ENCODE measurements at places on chromosomes 12 and 14.

- no peak for DNase-seq
Observed at GRCh38 chr14:65991104-65991503, 495.1 kb upstream of the CCDC196 start.

- DNase-seq, result no peak
Observed at GRCh38 chr14:64450255-64450654, 15.0 kb upstream of the AKAP5 start.

DNA sequence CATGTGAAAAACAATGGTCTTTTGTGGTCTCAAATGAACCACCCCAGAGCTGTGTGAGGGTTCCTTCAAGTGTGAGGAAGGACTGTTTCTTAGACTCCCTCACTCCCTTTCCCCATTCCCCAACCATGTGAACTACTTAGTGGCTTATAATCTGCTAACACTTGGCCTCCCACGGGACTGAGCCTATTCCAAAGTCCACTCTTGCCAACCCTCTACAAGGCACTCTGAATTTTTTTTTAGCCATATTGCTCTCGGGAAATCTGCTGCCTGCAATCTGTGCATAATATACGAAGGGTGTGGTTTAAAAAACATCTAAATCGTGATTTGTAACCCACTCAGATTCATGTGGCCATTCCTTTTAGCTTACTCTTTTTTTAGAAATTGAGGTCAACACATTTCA, 2.6 kb downstream of the SVOP start:
- no peak for DNase-seq

DNA sequence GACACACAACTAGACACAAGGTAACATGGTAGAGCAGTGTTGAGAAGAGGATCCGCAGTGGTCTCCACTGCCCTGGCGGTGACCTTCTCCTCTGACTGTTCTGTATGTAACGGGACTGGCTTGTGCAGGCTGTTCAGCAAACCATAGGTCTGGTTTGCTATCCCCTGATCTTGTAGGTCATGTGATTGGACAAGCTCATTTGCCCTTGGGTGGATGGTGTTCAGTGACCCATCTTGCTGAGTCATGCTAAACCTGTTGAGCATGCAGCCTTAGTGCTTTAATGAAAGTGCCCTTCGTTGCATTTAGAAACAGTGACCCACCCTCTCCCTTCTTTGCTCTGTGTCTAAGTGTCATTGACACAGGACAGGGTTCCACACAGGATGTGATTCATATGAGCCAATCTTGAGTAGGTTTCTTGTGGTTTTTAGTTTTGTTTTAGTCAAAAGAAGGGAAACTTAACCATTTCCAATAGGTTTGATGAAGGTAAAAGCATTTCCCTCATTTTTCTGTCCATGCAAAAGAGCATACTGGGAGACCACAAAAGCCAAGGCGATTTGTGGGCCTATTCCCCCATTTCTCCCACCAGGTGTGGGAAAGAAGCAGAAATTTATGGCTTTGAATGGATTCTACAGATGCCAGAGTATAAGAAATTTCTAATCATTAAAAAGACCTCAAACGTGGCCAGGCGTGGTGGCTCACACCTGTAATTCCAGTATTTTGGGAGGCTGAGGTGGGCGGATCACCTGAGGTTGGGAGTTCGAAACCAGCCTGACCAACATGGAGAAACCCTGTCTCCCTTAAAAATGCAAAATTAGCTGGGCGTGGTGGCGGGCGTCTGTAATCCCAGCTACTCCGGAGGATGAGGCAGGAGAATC, 32.6 kb upstream of the HIF1A start:
- DNase-seq, result peak; percentile 96

- no peak for DNase-seq
Observed at GRCh38 chr12:45363903-45364302, 148.0 kb downstream of the ANO6 start.

DNA sequence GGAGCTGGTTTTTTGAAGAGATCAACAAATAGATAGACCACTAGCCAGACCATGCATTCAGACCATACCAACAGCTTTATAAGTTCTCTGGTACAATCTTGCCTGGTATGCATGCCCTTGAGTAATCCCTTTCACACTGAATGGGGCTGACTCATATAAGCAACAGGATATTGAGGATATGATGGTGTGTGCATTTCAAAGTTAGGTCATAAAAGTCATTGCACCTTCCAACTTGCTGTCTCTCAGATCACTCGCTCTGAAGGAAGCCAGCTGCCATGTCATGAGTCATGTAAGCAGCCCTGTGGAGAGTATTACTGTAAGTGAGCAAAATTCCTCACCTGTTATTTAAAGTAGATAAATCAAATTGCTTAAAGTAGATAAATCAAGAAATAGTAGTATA, 45.0 kb upstream of the OR6J1 start:
- DNase-seq, result peak; percentile 65

- no peak for DNase-seq
Observed at GRCh38 chr12:47020211-47020821, 59.1 kb upstream of the PCED1B start.

DNA sequence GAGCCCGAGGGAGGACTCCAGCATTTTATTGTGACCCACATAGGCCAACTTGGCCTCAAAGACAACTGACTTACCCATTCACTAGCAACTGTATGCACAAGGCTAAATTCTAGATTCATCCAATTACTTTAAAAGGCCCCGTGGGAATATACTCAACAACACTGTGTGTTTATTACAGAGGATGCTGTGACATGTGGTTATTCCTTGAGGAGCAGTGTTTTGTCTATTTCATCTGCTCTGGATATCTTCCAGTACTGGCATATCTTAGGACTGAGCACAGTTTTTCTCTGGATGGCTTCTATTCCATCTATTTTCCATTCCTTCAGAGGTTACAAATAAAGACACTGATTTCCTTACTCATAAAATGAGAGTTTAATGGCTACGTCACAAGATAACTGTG, 87.2 kb upstream of the KRAS start:
- no peak for DNase-seq

GRCh38 chr12:89862511-89863445, 154.1 kb upstream of the ATP2B1 start:
- DNase-seq, result peak; percentile 79

DNA sequence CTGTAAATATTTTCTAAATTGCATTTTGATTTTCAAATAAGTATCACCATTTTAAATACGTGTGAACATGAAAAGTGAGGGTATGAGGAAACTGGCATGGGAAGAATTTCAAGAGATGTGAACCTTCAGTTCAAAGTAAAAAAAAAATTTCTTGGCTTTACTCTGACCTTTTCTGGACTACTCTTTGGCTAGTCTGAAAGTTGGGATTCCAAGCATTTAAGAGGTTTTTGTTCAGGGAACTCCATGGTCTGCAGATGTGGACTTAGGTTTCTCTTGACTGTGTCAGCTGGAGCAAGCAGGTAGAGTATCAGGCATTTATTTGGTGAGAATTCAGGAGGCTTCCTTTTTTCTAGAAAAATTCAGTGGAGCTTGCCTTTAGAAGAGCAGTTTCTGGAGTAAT, 311.6 kb downstream of the LRIG3 start:
- no peak for DNase-seq

GRCh38 chr14:76465664-76466063, 89.7 kb downstream of the ESRRB start:
- DNase-seq, result no peak

DNA sequence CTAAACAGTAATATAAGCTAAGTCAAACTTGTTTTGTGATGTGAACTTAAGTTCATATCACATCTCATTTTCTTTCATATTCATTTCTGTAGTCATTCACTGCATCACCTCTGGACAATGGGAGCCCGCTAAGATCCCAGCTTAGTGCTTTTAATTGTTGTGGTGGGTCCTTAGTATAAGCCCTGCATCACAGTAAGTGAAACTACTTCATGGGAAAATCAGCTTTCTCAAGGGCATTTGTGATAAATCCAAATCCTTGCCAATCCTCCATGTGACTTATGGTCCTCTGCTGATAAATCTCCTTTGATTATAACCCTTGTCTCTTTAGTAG, 98.3 kb downstream of the PLEKHA5 start:
- no peak for DNase-seq

GRCh38 chr12:117766008-117766407, 202.8 kb downstream of the KSR2 start:
- DNase-seq, result no peak

DNA sequence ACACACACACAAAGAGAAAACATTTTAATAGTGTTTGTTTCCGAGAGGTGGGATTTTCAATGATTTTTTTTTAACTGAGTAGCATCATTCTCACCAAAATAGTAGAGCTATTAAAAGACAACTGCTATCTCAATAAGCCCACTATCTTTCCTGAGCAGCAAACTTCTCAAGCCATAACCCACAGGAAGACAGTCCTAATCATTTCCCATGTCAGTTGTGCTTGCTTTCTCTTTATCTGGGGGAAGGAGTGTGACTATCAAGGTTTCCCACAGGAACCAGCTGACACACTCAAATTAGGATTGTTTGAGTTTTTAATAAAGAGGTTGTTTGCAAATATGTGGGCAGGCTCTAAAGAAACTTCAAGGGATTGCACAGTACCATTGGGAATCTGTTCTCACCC, 4.9 kb upstream of the MAX start:
- DNase-seq, result no peak

GRCh38 chr14:23876160-23876750, 77.3 kb upstream of the DHRS4 start:
- no peak for DNase-seq

DNA sequence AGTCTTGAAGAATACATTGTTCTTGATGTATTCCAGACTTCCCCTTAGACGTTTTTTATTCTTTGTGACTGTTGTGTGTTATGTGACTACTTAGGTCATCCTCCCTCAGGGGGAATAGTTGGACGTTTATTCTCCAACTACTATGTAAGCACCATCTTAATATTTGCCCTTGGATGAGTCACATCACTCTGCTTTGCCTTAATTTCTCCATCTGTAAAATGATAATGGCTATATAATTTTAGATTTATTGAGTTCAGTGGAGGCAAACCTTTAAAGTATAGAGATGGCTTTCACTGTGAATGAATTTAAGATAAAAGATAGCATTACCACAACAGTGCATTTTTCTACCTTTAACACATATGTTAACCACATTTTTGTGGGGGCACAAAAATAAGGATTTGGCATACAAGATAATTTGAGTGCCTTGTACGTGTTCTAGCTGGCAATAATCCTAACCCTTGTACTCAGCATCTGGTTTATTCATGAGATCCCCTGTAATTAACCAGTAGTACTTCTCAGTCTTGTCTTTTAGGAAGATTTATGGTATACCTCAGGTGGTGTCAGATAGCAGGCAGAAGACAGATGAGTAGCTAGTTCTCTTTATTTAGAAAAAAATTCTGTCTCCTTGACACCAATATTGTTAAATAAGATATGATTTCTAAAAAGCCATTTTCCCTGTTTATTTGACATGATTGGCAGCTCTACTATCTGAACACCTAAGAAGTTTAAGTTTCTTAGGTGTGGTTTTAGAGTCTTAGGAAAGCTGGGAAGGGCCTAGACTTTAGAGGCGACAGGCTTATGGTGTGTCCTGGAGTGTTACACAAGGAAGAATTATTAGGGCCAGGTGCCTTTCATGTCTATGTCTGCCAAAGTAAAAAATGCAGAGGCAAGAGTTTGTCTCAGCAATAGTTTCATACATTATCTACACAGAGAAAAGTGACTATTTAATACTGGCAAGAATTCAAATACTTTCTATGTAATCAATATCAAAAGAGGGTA, 152.3 kb downstream of the RAD51B start:
- DNase-seq, result no peak

GRCh38 chr12:49961993-49962764, 507 bp downstream of the AQP5 start:
- no peak for DNase-seq

DNA sequence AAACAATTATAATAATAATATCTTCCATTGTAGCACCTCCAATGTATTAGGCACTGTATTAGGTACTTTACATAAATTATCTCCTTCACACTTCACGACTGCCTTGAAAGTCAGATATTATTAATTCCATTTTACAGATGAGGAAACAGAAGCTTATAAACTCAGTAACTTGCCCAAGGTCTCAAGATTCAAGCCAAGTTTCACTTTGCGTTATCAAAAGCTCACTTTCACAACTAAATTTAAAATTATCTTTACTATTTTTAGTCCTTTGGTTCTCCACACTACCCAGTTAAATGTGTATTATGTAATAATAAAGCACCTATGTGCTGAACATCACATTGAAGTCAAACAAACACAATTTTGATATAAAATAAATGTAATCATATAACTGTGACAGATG, 55.8 kb downstream of the NUMB start:
- no peak for DNase-seq

DNA sequence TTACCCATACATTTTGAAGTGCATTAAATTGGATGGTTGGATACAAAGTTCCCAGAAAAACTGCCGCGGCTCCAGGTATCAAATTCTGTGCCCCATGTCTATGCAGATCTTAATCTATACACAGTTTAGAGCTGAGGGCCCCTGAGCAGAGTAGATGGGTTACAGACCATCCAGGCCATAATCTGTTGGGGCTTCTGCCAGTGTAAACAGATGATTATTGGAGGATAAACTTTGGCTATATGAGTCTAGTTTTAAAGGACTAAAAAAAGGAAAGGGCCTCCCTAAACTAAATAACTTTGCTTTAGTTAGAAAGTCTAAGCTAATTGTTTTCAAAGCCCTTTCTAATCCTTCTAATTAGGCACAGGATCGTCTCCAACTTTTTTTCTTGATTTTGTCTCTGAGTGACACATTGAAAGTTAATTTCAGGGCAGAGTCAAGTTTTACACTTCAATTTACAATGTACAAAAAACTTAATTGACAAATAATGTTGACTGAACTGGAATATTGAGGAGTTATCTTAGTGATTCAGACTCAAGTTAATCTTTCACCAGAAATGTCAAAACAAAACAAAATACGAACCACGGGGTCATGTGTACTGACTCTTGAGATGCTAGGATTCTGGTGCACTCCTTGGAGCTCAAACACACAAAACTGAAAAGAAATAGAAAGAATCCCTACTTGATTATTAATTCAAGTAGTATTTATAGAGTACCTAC, 133.9 kb upstream of the SCAF11 start:
- no peak for DNase-seq

DNA sequence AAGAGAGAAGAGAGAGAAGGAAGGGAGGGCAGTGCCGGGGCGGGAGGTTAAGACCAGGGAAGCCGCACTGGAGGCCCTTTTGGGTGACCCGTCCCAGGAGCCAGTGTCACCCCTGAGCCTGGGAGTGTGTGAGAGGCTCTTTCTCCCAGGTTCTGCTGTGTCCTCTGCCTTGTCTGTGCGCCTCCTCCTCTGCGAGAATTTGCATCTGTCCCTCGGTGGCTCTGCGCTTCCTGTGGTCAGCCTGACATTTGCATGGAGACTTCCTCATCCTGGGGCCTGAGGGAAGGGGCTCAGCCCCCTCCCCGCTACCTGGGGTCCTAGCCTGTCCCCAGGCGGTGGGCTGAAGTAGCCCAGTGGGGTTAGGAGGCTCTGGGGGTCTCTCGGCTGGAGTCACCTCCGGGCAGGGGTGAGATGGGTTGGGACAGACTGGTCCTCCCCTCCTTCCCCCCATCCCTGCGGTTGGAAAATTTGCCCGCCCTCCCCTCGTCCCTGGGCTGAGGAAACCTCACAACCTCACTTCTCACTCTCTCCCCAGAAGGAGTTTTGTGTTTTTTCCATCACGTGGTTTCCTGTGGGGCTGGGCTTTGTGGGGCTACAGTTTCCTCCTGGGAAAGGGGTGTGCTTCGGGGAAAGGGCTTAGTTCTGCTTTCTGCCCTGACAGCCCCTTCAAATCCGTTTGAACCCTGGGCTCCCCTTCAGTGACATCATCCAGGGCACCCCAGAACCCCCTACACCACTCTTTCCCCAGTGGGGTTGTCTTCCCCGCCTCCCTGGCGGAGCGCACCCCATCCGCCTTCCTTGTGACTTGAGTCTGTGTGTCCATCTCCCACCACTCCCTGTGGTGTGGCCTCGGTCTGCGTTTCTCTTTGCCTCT, 2.5 kb downstream of the PTPN6 start:
- DNase-seq, result peak; percentile 91

- DNase-seq, result no peak
Observed at GRCh38 chr14:68688872-68689371, 103.9 kb downstream of the ZFP36L1 start.

GRCh38 chr14:28813810-28814209, 47.2 kb downstream of the FOXG1 start:
- DNase-seq, result no peak
